Immature natural killer cell (primary cell): ENCODE measurements at places on chromosomes 12 and 14. TPM values are rescaled to one million over a fixed set of nuclear protein-coding genes. Genes with fewer than 3 reads are reported as not detected.

- H3K4me1 ChIP-seq = no peaks in the 10 kb centered on the region
- no peak overlapping the region for H3K4me3 ChIP-seq
- DNase-seq = no peak
- H3K27ac ChIP-seq = no peak overlapping the region
- H3K27me3 ChIP-seq = no peaks in the 10 kb centered on the region
Measured at GRCh38 chr14:31921721-31922120, 155.4 kb upstream of the ARHGAP5 start.

DNA sequence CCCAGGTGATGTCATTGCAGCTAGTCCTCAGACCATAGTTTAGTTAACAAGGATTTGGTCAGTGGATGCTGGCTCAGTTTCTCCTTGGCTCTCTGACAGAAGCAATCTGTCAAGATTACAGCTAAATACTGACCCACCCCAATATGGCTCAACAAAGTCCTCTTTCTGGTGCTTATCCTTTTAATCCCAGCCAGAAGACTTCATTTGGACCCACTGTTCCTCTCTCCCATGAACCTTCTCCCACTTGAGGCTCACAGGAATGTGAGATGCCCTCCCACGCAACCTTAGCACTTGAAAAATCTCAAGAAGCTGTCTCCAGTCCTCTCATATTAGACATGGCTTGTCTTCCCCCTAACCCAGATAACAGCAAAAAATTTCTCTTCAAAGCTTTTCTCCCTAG lies 47.7 kb downstream of the C12orf50 start:
- no peak for DNase-seq
- H3K4me3 ChIP-seq = no peak overlapping the region
- H3K27me3 ChIP-seq = peaks cover 2% of the 10 kb centered on the region

Gene MSRB3
- 3.0 TPM for polyA plus RNA-seq

DNA sequence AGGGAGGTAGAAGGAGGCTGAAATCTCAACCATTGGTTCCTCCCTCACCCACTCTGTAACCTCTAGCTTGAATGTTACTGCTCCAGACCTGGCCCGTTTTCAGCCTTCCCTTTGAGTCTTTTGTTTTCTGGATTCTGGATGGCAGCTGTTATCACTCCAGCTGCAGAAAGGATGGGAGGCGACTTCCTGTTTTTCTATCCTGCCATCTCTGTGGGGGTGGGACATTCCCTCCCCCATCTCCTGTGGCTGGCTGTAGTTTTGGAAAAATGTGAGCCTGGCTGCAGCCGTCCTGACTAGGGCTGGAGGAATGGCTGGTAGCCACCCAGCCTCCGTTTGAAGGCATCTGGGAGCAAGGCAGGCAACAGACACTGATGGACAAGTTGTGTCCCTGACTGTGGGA lies 2.9 kb upstream of the PPFIBP1 start:
- DNase-seq = no peak
- no peak overlapping the region for H3K27ac ChIP-seq
- no peak overlapping the region for H3K4me3 ChIP-seq
- H3K27me3 ChIP-seq = peaks cover 14% of the 10 kb centered on the region
- H3K4me1 ChIP-seq = peaks cover 27% of the 10 kb centered on the region

DNA sequence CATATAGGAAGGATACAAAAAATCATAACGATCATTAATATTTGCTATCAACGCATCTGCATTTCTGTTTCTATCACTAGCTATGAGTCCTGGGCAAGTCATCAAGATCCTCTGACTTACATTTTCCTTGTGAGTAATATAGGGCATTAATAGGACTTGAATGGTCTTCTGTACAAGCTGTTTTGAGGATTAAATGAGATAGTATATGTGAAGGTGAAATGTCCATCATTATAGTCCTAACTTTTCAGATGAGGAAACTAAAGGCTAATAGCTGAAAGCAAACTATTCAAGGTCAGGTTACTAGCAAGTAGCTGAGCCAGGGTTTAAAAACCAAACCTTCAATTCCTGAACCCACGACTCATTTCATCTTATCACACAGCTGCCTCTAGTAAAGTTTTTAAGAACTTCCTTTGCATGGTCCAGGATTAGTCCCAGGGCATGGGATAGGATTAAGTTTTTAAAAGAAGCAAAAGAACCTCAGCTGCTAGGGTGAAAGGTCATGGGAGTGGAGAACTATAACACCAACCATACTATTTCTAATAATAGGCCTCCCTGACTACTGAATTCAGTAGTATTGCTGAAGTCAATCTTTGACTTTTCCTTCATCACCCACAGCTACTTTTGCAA lies 101.4 kb upstream of the ADAMTS20 start:
- H3K4me3 ChIP-seq = no peak overlapping the region
- no peak for DNase-seq
- H3K27me3 ChIP-seq = peaks cover 2% of the 10 kb centered on the region
- no peaks in the 10 kb centered on the region for H3K36me3 ChIP-seq

- no peak overlapping the region for H3K4me3 ChIP-seq
- H3K4me1 ChIP-seq = peaks cover 4% of the 10 kb centered on the region
- H3K27ac ChIP-seq = no peak overlapping the region
- H3K36me3 ChIP-seq = no peaks in the 10 kb centered on the region
- DNase-seq = no peak
- H3K27me3 ChIP-seq = peaks cover 2% of the 10 kb centered on the region
Measured at GRCh38 chr12:104387190-104387589, 69.6 kb upstream of the CHST11 start.

DNA sequence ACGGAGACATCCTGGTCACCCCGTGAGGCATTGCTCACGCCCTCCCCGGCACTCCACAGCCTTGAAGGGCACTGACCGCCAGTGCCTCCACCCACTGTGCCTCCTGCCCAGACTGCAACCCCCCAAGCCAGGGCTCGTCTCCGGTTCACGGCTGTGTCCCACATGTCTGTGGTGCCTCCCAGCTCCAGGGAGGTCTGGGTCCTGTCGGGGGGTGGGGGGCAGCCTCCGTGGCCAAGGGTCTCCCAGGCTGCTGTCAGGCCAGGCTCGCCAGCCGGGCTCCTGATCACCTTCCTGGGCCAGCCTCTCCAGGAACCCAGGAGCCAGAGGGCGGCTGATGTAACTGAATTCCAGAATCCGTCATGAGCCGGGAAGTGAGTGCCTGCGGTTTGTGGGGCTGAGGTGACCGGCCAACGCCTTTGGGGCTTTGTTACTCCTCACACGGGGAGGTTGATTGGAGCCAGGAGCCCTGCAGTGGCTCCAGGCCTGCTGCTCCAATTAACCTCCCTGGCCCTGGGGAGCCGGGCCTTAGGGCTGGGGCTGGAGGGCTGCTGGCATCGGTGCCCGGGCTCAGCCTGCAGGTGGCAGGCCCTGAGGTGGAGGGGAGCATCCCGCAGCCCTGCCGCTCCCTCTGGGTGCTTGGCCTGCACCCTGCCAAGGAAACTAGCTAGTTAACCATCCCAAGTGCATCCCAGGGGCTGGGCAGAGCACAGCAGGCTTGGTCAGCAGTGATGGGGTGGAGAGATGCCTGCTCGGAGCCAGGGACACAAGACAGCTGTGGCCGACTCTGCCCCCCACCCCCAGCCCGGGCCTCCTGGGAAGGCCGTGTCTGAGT lies 36.4 kb upstream of the FBRSL1 start:
- H3K27me3 ChIP-seq = peaks cover 4% of the 10 kb centered on the region
- H3K4me1 ChIP-seq = peaks cover 25% of the 10 kb centered on the region
- no peak overlapping the region for H3K27ac ChIP-seq
- DNase-seq = no peak

GRCh38 chr12:132501204-132501940 lies 11.4 kb downstream of the FBRSL1 start:
- H3K4me3 ChIP-seq = no peak overlapping the region
- no peaks in the 10 kb centered on the region for H3K36me3 ChIP-seq
- H3K4me1 ChIP-seq = peaks cover 44% of the 10 kb centered on the region
- peaks cover 12% of the 10 kb centered on the region for H3K27me3 ChIP-seq

DNA sequence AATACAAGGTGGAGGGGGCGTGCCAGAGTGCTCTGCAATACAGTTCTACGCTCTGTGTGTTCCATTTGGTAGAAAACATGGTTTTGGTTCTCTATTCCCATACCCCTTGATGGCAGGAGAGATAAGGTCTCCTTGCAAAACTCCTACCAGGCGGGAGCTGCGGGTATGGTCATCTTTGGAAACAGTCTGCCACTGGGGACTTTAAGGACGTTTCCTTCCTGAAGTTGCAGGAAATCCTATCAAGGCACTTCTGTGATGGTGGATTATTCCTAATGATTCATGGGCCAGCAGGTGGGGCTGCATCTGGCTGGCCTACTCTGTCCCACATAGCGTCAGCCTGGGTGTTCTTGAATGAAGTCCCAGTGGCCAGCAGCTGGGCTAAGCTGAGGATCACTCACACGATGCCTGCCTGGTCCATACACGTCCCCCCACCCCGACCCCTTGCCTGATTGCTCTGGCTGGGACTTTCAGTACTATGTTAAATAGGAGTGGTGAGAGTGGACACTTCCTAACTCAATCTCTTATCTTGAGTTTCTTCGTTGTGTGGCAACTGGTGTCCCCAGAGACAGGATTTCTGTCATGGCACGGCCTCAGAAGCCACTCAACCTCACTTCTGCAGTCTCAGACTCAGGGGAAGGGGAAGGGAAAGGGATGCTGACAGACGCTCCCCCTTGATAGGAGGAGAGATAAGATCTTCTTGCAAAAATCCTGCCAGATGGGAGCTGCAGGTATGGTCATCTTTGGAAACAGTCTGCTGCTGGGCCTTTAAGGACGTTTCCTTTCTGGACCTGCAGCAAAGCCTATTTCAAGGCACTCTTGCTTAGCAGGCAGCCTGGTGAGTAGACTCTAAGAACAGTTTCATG lies 61.0 kb upstream of the FKBP4 start:
- H3K36me3 ChIP-seq = no peaks in the 10 kb centered on the region
- H3K27me3 ChIP-seq = peaks cover 3% of the 10 kb centered on the region
- H3K4me3 ChIP-seq = no peak overlapping the region
- DNase-seq = no peak

- DNase-seq = no peak
- no peaks in the 10 kb centered on the region for H3K36me3 ChIP-seq
Measured at GRCh38 chr12:20196767-20197166, 171.6 kb upstream of the PDE3A start.

GRCh38 chr14:26870722-26871617 lies 273.1 kb upstream of the NOVA1 start:
- no peak overlapping the region for H3K4me3 ChIP-seq
- H3K36me3 ChIP-seq = peaks cover 5% of the 10 kb centered on the region
- H3K27ac ChIP-seq = no peak overlapping the region
- no peaks in the 10 kb centered on the region for H3K27me3 ChIP-seq

Gene RILPL1
- 0.34 TPM for polyA plus RNA-seq

Gene FAM181A
- not detected for polyA plus RNA-seq

- H3K27ac ChIP-seq = no peak overlapping the region
- no peak for DNase-seq
- peaks cover 4% of the 10 kb centered on the region for H3K27me3 ChIP-seq
- peaks cover 36% of the 10 kb centered on the region for H3K4me1 ChIP-seq
- no peaks in the 10 kb centered on the region for H3K36me3 ChIP-seq
Measured at GRCh38 chr12:11811008-11811407, 161.5 kb downstream of the ETV6 start.

- peaks cover 2% of the 10 kb centered on the region for H3K27me3 ChIP-seq
- DNase-seq = no peak
- H3K4me3 ChIP-seq = no peak overlapping the region
- H3K4me1 ChIP-seq = peaks cover 13% of the 10 kb centered on the region
- no peaks in the 10 kb centered on the region for H3K36me3 ChIP-seq
Measured at GRCh38 chr14:71384007-71384845, 477.0 kb downstream of the PCNX1 start.

GRCh38 chr12:114917307-114917706 lies 233.3 kb upstream of the TBX3 start:
- H3K36me3 ChIP-seq = no peaks in the 10 kb centered on the region
- H3K27me3 ChIP-seq = no peaks in the 10 kb centered on the region
- H3K4me1 ChIP-seq = no peaks in the 10 kb centered on the region
- H3K4me3 ChIP-seq = no peak overlapping the region
- no peak for DNase-seq

DNA sequence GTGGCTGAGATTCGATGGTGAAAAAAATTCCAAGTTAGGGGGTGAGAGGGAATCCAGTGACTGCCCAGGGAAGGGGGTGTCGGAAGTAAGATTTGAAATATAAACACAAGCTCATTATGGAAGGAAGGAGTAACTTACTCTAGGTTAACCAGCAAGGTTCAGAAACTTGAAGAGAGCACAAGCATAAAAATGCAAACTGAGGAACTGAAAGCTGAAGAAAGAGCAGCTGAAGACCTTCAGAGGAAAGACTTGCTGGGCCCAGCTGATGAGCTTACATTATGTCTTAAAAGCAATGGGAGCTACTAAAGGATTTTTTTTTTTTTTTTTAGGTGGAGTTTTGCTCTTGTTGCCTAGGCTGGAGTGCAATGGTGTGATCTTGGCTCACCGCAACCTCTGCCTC lies 189.7 kb upstream of the GRIN2B start:
- no peaks in the 10 kb centered on the region for H3K27me3 ChIP-seq
- H3K27ac ChIP-seq = no peak overlapping the region
- H3K36me3 ChIP-seq = no peaks in the 10 kb centered on the region
- DNase-seq = no peak
- H3K4me3 ChIP-seq = no peak overlapping the region

DNA sequence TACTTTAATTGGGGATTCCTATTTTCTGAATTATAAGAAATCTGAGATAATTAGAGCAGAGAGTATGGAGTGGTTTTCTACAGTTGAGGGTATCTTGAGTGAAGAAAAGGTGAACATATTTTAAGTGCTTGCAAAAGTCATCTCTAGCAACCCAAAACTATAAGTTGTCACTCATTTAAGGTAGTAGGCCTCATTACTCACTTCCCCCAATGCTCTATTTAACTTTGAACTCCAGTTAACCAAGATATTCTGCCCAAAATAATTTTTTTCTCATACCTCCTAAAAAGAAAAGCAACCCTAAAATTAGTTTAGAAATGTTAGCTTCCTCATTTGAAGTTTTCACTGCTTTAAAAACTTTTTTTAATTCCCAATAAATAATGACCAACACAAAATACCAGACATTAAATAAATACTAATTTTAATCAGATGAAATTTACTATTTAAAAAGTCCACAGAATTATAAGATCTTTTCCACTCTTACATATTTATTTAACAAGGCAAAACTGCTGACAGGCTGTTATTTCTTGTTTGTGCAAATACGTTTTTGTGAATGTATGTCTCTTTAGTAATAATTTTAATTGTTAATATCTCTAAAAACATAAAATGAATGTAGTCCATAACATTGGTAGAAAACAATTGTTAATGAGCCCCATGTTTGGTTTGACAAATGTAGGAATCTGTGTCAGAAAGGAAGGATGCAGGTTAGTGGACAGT lies 47.8 kb downstream of the VRK1 start:
- H3K36me3 ChIP-seq = peaks cover 17% of the 10 kb centered on the region
- no peaks in the 10 kb centered on the region for H3K27me3 ChIP-seq
- no peaks in the 10 kb centered on the region for H3K4me1 ChIP-seq

Gene PLA2G1B
- polyA plus RNA-seq = not detected

GRCh38 chr12:108759924-108760323 lies 28.6 kb upstream of the CORO1C start:
- H3K27ac ChIP-seq = no peak overlapping the region
- DNase-seq = no peak
- H3K27me3 ChIP-seq = peaks cover 2% of the 10 kb centered on the region
- H3K36me3 ChIP-seq = no peaks in the 10 kb centered on the region
- no peak overlapping the region for H3K4me3 ChIP-seq
